ENCODE measurements at places on chromosomes 13 and 19. TPM values are rescaled to one million over a fixed set of nuclear protein-coding genes. Genes with fewer than 3 reads are reported as not detected.

GRCh38 chr13:51488212-51488611, 35.4 kb upstream of the INTS6 start:
- no peaks in the 10 kb centered on the region for H3K27me3 ChIP-seq
- no peaks in the 10 kb centered on the region for H3K4me1 ChIP-seq

DNA sequence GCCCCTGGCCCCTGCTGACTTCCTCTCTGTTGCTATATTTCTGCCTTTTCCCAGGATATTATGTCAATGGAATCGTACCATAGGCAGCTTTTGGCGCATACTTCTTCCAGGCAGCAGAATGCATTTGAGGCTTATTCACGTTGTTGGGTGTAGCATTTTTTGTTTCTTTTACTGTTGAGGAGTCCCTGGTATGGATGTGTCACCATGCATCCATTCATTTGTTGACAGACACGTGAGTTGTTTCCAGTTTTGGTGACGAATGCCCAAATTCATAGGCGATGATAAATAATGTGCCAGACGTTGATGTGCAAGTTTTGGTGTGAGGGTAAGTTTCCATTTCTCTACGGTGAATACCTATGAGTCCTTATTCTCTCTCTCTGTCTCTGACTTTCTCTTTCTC, 5.0 kb downstream of the NFILZ start:
- no peak for DNase-seq
- H3K36me3 ChIP-seq: no peaks in the 10 kb centered on the region
- H3K27me3 ChIP-seq: no peaks in the 10 kb centered on the region
- H3K4me1 ChIP-seq: peaks cover 42% of the 10 kb centered on the region

GRCh38 chr19:14418856-14419105, 360 bp downstream of the DDX39A start:
- peaks cover 9% of the 10 kb centered on the region for H3K36me3 ChIP-seq
- H3K4me3 ChIP-seq: peak overlapping the region; percentile 100
- no peaks in the 10 kb centered on the region for H3K27me3 ChIP-seq
- H3K4me1 ChIP-seq: peaks cover 45% of the 10 kb centered on the region
- H3K27ac ChIP-seq: peak overlapping the region; percentile 100

DNA sequence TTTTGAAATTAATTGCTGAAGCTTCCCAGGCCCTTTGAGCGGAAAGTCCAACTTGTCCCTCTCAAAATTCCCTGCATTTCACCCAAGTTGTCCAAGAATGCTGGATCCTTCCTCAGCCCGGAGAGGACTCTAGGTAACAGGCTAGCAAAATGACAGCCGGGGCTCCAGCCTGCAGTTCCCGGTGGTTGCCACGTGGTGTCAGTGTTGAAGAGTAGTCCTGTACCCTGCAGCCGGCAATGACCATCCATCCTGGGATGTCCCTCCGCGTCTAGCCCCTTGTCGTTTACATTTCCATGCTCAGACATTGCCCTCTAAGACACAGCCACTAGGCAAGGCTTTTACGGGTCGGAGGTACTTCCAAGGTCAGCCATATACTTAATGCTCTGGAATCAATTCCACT, 31.4 kb upstream of the MTIF3 start:
- H3K27me3 ChIP-seq: peaks cover 13% of the 10 kb centered on the region
- no peak overlapping the region for H3K4me3 ChIP-seq
- no peak for DNase-seq

- no peaks in the 10 kb centered on the region for H3K4me1 ChIP-seq
- no peaks in the 10 kb centered on the region for H3K36me3 ChIP-seq
- no peaks in the 10 kb centered on the region for H3K27me3 ChIP-seq
- no peak overlapping the region for H3K4me3 ChIP-seq
These were observed 67.2 kb downstream of the MBD3L1 start for GRCh38 chr19:8899356-8899755.

GRCh38 chr19:33520844-33521479, 629 bp downstream of the PEPD start:
- no peak for DNase-seq
- H3K4me3 ChIP-seq: peak overlapping the region; percentile 83
- peaks cover 1% of the 10 kb centered on the region for H3K36me3 ChIP-seq
- peaks cover 4% of the 10 kb centered on the region for H3K27me3 ChIP-seq

- H3K4me3 ChIP-seq: no peak overlapping the region
- no peaks in the 10 kb centered on the region for H3K27me3 ChIP-seq
- DNase-seq: no peak
- no peak overlapping the region for H3K27ac ChIP-seq
- H3K36me3 ChIP-seq: no peaks in the 10 kb centered on the region
These were observed 493.6 kb downstream of the FOXO1 start for GRCh38 chr13:40172878-40173277.

GRCh38 chr13:36850790-36851438, 31.9 kb downstream of the RFXAP start:
- H3K4me3 ChIP-seq: no peak overlapping the region
- no peaks in the 10 kb centered on the region for H3K4me1 ChIP-seq
- no peak for DNase-seq
- H3K27me3 ChIP-seq: no peaks in the 10 kb centered on the region

DNA sequence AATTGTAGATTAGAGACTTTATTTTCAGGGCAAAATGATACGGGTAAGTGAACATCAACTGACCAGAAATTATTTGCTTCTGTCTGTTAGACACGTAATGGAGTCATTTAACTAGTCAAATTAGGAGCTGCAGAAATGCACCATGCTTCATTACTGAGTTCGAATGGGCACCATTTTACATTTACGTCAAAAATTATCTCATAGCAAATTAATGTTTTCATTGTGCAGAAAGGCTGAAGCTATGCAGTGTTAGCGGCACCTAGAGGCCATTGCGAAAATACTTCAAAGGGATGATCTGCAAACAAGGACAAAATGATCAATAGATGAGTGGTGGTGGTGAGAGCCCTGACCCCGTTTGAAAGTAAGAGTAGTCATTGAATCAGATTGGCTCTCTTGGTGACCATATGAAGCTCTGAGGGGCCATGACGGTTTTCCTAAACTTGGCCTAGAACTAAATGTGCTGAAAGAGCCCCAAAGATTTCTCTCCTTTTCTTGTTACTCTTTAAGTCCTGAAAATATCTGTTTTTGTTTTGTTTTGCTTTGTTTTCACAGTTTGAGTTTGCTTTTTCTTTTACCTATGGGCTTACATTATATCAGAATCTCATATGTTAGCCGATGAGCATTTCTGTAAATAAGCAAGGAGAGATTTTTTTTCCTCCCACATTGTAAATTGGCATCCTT, 277.9 kb downstream of the ZNF536 start:
- H3K27ac ChIP-seq: no peak overlapping the region
- H3K4me3 ChIP-seq: no peak overlapping the region
- H3K27me3 ChIP-seq: peaks cover 50% of the 10 kb centered on the region
- no peak for DNase-seq
- no peaks in the 10 kb centered on the region for H3K4me1 ChIP-seq
- H3K36me3 ChIP-seq: no peaks in the 10 kb centered on the region

DNA sequence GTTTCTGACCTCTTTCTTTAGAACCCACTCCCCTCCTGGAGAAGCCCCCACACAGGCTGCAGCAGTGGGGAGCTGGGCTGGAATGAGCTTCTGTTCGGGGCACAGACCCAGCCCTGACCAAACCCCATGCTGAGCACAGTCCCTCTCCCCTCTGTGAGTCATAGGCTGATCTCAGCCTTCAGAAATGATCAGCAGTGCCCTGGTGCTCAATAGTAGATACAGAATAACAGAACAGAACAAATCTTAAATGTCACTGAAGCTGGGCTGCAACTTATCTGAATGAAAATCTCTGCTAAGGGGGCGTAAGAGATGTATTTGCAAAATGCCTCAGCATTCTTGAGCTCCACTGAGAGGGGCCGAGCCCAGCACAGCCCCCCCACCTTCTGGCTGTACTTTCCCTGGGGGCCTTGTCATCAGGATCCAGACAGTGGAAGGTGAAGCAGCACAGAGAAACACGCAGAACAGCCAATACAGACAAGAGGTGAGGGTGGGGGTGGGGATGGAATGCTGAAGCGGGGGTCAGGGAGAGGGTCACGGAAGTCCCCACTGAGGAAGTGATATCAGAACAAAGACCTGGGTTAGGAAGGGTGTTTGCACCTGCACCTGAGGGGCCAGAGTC, 9.9 kb downstream of the ZNF665 start:
- H3K4me3 ChIP-seq: no peak overlapping the region
- H3K36me3 ChIP-seq: peaks cover 5% of the 10 kb centered on the region
- H3K27me3 ChIP-seq: no peaks in the 10 kb centered on the region
- H3K27ac ChIP-seq: peak overlapping the region; percentile 92

DNA sequence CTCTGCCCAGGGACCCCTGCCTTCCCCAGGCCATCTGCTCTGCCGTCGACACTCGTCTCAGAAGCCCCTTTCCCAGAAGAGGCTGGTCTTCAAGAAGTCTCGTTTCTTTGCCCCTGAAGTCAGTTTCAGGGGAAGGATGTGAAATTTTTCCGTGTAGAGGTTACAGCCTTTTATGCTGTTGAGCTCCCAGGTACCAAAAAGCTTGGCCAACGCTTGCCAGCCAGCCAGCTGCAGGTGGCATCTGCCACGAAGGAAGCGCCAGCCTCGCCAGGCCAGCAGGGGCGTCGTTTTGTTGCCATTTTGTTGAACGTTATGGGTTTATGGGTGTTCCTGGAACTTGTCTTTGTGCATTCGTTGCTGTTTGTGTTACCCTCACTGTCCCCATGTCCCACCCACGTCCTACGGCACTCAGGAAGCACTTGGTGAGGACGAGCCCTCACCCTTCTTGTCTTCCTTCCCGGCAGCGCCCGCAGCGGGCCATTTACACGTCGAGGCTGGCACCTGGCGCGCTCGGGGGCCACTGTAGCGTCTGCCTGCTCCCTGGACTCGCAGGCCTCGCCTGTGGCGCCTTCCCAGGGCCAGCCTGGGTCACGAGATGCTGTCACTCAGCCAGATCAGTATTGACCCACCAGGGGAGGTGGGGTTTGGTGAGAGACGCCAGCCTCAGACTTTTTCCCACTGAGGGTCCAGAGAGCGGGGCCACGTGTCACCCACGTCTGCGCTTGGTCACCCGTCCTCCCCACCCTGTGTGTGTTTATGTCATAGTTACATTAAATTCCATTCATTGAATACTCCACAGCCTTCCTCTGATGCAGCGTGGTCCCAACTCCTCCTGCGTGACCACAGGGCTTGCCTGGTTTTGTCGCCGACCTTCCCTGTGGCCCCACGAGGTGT, 37.1 kb downstream of the AP1M1 start:
- peak; percentile 87 for DNase-seq
- H3K4me3 ChIP-seq: no peak overlapping the region
- no peaks in the 10 kb centered on the region for H3K4me1 ChIP-seq
- peaks cover 42% of the 10 kb centered on the region for H3K36me3 ChIP-seq
- H3K27ac ChIP-seq: no peak overlapping the region

- peaks cover 18% of the 10 kb centered on the region for H3K4me1 ChIP-seq
- no peak for DNase-seq
- no peaks in the 10 kb centered on the region for H3K27me3 ChIP-seq
- H3K36me3 ChIP-seq: peaks cover 3% of the 10 kb centered on the region
These were observed 174.3 kb downstream of the IRS2 start for GRCh38 chr13:109611912-109612691.

SLC17A7 gene
- total RNA-seq: 0.17 TPM

PSG2 gene
- not detected for total RNA-seq

CGB2 gene
- total RNA-seq: not detected

CACNG6 gene
- not detected for total RNA-seq

GDF15 gene
- total RNA-seq: 149 TPM
